ENCODE measurements at places on chromosomes 5 and 9.

DNA sequence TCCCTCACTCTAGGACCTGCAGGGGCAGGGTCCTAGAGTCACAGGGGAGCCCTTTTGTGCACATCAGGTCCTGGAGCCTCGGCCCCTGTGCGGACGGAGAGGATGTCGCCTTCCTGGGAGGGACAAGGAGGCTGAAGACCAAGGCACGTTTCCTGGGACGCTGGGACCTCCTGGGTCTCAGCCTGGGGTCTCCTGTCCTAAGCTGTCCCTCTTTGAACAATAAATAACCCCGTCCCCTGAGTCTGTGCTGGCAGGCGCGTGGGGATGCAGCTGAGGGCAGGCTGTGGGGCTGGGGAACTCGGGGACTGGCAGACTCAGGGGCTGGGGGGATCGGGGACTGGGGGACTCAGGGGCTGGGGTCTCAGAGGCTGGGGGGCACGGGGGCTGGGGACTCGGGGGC, 31.1 kb downstream of the PAEP start:
- DNase-seq, result no peak

DNA sequence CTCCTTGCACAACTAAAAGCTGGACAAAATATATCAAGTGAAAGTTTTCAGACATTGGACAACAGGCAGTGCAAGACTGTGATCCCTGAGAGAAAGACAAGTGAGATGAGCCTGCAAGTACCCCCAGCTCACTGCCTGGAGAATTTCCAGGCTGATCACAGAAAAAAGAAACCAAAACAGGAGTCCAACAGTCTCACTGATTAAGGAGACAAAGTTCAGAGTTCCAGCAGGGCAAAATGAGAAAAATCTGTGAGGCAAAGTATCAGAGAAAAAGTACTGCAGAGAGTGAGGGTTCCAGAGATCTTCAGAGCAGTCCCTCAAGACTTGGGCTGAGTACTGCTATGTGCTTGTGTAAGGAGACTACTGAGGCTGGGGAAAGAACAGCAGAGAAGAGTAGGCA, 56.0 kb upstream of the PRSS3 start:
- DNase-seq, result no peak

- no peak for DNase-seq
Measured at GRCh38 chr5:139402561-139403158, 1.2 kb downstream of the SPATA24 start.

- no peak for DNase-seq
Measured at GRCh38 chr5:98791001-98791519, 17.6 kb downstream of the RGMB start.

- DNase-seq, result no peak
Measured at GRCh38 chr9:73183917-73184861, 32.5 kb downstream of the ANXA1 start.

DNA sequence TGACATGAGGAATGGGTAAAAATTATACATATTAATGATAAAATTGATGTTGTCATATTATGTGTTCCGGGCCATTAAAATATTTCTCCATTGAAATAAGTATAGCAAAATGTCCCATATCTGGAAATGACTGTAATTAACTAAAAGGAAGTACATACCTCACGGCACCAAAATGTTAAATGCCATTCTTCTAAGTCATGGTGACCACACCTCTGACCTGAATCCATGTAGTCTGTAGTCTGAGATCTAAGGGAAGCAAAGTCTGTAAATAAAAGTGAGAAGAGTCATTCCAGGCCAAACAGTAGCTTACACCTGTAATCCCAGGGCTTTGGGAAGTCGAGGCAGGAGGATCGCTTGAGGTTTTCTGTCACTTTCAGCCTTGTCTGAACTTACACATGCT, 8.7 kb upstream of the GDA start:
- DNase-seq, result no peak

DNA sequence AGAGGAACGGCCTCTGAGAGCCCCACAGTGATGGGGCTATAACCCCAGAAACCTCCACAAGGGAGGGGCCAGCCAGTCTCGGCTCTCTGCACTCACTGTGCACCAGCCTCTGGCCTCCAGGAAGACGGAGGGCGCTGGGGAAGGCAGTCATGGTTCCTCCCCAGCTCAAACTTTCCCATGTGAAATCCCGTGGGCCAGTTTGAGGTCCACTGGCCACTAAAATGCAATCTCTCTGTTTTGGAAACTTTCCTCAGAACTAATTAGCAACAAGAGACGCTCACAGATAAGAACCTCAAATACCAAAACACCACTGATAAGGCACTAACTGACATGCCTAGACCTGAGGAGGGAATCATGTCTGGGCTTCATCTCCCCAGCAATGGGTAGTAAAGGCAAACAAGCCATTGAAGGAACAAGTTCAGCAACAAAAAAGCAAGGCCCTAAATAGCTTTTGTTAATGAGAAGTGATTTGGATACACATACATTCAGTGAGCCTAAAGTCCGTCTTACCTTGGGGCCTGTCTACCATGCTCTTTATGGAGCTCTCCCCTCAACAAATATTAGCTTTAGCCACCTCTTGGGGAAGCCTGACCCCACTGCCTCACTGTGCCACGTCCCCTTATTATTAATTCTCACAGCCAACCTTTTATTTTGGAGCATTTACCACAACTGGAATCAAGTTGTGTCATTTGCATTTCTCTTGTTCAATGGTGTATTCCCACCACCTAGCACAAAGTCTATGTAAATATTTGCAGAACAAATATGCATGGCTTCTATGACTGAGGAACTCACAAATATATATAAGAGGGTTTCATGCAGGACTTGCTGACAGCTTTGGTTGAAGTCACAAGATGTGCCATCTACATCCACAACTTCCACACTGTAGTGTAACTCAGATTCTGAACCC, 56.1 kb upstream of the GLRX start:
- DNase-seq, result no peak

- DNase-seq, result no peak
Measured at GRCh38 chr9:128887914-128888350, 6.0 kb downstream of the LRRC8A start.

DNA sequence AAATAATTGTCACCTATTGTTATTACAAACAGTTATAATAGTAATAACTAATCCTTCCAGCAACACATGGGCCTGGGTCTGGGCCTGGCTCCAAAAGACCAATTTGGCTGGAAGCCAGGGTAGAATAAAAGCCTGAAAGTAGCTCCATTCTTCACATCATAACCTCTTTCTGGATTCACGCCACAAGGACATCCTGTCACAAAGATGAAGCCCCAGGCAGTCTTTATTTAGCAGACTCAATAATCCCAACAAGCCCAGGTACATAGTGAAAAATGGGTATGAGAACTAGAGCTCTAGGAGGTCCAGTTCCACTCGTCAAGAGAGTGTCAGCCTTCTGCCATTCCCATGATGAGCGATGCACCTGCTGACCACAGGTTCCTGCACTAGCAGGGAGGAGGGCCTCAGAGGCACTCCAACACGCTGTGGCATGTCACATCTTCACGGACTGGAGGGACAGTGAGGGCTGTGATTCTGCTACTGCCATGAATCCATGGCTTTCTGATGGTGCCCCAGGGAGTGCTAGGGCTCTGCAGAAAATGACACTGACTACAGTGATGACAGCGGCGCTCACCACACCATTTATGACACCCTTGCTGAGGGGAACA, 124.9 kb downstream of the SPOCK1 start:
- peak; percentile 84 for DNase-seq

GRCh38 chr9:89533411-89534095, 35.6 kb upstream of the SEMA4D start:
- DNase-seq, result no peak

DNA sequence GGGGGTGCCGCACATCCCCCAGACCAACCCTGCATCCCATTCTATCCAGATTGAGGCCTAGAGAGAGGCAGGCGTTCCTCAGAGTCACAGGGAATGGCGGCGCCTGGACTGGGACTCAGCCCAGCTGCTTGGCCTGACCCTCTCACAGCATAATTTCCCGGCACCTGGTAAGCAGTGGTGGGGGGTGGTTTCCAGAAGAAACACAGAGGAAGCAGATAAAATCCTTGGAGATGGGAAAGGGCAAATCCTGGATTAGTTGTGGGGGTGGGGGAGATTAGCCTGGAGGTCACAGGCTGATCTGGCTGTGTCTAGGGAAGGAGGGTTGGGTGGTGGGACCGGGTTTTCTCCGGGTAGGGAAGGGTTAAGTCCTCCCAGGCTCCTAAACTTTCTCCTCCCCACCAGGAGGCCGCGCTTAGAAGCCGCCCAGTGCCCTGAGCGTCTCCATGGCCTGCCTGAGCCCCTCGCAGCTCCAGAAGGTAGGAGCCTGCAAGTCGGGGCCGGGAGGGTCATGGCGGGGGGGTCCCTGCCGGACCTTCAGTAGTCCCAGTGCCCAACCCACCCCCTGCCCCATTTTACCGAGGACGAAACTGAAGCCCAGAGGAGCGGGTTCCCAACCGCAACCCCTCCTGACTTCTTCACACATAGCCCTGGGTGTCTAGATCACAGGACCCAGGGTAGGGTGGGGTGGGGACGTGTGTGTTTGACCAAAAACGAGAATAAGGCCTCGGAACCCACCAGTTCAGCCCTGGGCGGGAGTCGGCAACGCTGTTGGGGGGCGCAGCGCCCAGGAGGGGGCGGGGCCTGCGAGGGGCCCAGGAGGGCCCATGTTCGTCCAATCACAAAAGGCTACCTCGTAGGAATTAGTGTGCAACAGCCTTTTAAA, 1.3 kb downstream of the PHYHD1 start:
- no peak for DNase-seq

DNA sequence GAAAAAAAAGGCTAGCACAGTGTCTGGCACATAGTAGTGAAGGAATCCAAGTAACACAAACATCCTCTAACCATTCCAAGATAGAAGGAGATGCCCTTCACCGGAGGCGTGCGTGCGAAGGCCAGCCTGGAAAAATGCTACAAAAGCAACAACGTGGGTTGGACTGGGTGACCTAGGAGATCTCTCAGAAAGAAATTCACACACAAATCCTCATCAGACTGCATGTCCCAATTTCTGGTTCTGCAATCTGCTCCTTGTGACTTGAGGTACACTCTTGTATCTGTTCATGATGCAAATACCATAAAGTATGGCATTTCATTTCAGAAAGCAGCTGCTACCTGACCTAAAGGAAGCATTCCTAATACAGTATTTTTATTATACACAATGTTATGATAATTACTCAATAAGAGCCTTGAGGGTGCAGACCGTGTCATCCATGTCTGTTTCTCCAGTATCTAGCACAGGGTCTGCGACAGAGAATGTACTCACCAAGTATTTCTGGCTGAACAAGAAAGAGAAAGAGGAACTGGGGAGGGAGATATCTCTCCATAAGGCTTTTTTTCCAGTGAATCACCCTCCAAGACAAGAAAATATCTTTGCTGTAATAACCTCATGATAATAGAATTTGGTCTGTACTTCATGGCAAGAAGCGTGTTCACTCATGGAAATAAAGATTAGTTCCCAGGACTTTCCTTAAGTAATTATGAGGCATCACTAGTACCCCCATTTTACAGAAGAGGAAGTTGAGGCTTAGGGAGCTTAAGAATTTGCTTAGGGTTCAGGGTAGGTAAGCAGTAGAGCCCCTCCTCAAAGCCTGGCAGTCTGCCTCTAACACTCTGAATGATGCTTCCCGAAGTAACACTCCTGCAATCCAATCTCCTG, 138.3 kb downstream of the CDK5RAP2 start:
- DNase-seq, result no peak

- no peak for DNase-seq
Measured at GRCh38 chr5:110917161-110917875, 154.2 kb upstream of the TSLP start.

DNA sequence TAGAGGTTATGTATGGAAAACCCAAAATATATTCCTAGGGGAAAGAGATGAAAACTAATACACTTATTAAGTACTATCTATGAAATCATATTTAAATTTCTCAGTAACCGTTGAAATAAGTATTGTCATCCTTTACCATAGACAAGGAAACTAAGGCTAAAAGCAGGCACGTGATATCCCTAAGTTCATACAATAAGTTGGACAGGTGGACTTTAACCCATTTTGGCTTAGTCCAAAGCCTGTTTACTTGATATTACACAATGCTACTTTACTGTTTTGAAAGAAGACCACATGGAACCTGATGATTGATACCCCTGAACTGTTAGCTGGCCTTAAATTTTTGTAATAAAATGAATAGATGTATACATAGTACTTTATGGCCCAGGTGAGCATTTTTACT, 3.5 kb downstream of the NFX1 start:
- DNase-seq, result no peak

GRCh38 chr5:1961304-1961946, 78.7 kb upstream of the IRX4 start:
- no peak for DNase-seq

- DNase-seq, result no peak
Measured at GRCh38 chr9:127763918-127764384, 14.5 kb downstream of the SH2D3C start.

- no peak for DNase-seq
Measured at GRCh38 chr5:143066556-143067281, 296.5 kb downstream of the ARHGAP26 start.

GRCh38 chr9:107266624-107267368, 16.3 kb upstream of the RAD23B start:
- DNase-seq, result no peak

DNA sequence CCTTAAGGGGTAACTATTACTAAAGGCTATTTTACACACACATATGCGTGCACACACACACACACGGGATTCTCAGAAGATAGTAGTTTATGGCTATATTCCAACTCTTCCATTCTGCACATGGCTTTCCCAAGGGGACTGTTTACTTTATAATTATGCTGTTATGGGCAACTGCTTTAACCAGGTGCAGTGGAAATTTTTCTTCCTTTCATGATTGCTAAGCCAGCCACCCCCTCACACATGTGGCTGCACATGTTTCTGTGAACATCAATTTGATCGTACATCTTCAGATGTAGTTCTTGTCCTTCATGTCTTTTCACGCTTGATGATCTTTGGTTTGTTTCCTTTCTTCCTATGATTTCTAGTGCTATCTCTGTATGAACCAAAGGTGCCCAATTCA, 37.0 kb downstream of the MRPS30 start:
- peak; percentile 7 for DNase-seq

DNA sequence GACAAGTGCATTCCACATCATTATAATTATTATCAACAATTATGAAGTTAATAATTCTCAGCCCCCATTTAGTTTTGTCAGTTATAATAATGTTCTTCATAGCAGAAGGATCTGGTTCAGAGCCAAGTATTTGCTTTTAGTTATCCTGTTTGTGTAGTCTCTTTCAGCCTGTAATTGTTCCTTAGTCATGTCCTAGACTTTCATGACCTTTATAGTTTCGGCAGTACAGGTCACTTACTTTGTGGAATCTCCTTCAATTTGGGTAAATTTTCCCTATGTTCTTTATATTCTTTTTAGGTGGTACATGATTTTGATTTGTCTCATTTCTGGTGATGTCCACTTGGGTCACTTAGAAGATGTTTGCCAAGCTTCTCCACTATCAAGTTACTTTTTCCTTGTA, 34.3 kb downstream of the UBE2R2 start:
- DNase-seq, result no peak

DNA sequence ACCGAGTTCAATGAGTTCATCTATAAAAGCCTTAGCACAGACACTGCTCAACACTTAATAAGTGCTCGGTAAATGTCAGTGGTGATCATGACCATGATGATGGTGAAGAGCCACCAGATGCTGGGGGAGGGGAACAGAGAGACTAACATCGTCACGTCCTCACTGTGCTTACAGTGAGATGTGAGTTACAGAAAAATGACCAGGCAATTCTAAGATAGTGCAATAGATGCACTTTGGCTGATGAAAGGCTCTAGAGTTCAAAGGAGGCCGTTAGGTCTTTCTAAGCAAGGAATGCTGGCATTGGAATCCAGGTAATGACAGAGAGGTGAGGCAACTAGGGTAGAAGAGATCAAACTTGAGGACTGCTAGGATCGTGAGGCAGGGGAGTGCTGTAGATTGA, 36.7 kb downstream of the ARL15 start:
- DNase-seq, result no peak

- no peak for DNase-seq
Measured at GRCh38 chr9:109906766-109907382, 126.9 kb downstream of the PALM2AKAP2 start.
